ENCODE measurements at places on chromosomes 6 and 20. TPM values are rescaled to one million over a fixed set of nuclear protein-coding genes. Genes with fewer than 3 reads are reported as not detected.
A peak's percentile ranks its signal among the peaks of the same experiment; 100 is the strongest.

DNA sequence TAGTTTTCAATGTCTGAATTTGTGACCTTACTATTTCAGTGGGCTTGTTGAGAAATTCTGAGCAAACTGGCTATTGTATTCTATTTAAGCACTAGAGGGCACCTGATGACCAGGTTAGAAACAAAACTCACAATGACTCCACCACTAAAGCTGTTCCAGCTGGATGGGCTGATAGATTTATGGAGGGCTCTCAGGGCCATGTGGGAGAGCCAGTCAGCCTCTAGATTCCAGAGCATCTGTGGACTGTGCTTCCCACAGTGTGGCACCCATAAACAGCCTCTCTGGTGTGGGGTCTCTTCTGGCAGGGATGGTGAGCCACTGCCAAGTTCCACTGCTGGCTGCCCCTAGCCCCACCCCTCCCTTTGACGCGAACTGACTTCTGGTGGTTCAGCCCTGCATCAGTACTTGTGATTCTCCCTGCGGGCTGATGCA lies 29.2 kb downstream of the C6orf58 start:
- peak; percentile 32 for DNase-seq

- DNase-seq = peak; percentile 97
Observed at GRCh38 chr20:11207749-11208502, 534.1 kb upstream of the JAG1 start.

GRCh38 chr6:159620947-159621346 lies 72.1 kb downstream of the SOD2 start:
- no peak for DNase-seq

DNA sequence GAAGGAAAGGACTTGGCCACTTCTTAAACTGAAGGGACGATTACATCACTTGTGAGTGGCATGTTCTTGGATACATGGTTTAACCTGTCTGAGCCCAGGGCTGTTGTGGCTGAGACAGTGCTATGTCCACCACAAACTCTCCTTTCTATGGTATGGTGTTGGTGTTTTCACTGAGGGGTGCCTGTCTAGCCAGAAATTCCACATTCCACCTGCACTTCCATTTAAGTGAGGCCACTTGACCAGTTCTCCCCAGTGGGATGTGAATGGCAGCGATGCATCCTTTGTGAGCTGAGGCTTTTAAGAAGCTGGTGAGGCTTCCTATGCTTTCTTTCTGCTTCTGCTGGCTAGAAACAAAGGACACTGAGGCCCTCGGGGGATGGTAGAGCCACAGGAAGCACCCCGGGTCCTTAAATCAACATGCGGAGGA lies 151.4 kb upstream of the CHD6 start:
- no peak for DNase-seq

TNFAIP3 gene
- total RNA-seq = 2.1 TPM

- DNase-seq = no peak
Observed at GRCh38 chr6:21436625-21437024, 156.9 kb upstream of the SOX4 start.

DNA sequence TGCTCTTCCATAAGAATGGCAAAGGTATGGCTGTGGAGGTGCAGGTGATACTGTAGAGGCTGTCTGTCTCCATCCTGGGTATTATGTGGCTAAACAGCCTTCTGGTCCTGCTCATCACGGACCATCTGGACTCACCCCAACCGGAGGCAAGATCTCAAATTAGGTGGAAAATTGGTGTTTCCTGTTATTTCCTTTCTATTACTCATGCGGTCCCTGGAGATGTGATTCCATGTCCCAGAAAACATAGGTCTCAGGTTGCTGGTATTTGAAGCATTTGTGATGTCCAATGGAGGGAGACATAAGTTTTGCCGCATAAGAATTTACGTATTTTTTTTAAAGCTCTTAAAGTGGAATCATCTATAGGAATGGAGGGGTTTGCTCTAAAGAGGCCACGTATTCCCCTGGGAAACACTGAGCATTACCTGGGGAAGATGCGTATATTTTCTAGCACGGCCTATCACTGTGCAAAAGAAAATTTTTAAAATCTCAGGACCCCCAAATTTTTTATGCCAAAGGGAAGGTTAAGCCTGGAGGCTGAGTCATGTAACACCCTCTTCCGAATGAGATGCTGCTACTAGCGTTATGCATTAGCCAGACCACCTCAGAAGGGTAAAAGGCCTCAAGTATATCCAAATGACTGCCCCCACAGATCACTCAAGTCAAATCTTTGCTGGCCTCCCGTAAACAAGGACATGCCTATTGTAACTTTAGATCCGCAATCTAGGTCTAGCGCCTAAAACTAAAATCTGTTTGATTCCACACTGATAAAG lies 22.4 kb upstream of the PBOV1 start:
- no peak for DNase-seq

DNA sequence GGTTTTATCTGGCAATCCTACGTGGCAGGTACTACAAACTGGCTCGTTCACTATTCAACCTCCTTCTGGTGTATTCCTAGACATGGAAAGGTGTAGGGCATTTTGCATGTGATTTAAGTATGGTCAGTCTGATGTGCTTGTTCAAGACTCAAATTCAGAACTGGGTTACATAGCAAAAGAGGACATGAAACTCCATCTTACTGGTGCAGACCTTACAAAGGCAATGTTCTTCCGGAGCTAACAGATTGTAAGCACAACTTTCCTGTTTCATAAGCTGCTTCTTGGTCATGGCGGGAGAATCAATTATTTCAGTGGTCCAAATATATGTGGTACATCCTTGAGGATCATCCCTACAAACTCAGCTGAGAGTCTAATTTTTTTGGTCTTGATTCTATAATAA lies 703.4 kb downstream of the EPM2A start:
- DNase-seq = no peak

DNA sequence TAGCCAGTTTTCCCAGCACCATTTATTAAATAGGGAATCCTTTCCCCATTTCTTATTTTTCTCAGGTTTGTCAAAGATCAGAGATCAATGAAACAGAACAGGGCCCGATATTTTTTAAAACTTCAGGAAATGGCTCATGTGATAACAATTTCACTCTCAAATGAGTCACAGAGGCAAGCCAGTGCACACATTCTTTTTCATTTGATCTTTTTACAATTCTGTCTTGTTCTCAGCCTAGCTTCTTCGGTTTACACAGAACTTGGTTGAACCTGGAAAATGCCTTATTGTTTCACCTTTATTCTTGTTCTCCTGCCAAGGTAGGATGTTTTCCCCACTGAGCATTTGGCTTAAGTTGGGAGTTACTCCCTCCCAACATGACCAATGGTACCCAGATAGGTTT lies 258.9 kb downstream of the COL12A1 start:
- peak; percentile 77 for DNase-seq

- peak; percentile 71 for DNase-seq
Observed at GRCh38 chr6:152642578-152643375, 5.6 kb upstream of the SYNE1 start.
